Upper lobe of right lung (tissue), 1 donor: ENCODE measurements at places on chromosomes 13 and 19.

DNA sequence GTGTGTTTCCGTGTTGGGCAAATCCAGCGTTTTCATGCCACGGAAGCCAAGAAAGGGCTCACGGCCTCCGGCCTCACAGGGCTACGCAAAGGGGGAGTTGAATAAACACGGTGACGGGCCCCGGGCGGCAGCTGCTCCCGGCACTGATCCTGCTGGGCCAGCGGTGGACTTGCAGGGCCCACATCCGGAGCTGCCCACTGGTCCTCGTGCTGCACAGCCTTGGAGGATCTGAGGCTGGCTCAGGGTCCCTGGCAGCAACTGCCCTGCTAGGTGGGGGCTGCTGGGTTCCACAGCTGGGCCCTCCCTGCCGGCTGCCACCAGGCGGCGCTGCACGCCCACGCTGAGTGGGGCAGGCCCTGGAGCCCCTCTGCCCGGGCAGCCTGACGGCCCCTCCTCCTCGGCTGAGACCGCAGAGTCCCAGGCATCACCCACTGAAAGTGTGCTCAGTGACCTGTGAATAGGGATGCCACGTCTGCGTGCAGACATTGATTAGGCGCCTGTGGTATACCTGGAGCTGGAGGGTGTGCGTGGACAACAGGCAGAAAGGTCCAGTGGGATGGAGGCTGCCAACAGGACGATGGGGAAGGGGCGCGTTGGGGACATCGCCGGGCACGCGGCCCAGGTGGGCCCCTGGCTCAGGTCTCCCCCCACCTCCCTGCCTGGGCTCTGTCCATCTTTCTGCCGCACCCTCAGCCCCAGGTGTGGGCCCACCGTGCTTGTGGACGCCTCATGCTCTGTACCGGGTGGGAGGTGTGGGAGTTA is 5.3 kb upstream of the HCN2 start:
- peaks cover 10% of the 10 kb centered on the region for H3K4me1 ChIP-seq
- peak; percentile 77 for DNase-seq
- H3K27ac ChIP-seq, result no peak overlapping the region
- H3K27me3 ChIP-seq, result peaks cover 19% of the 10 kb centered on the region
- peaks cover 35% of the 10 kb centered on the region for H3K36me3 ChIP-seq
- H3K4me3 ChIP-seq, result no peak overlapping the region

- H3K27ac ChIP-seq, result peak overlapping the region; percentile 24
- H3K4me1 ChIP-seq, result no peaks in the 10 kb centered on the region
- H3K36me3 ChIP-seq, result peaks cover 7% of the 10 kb centered on the region
- DNase-seq, result no peak
- no peak overlapping the region for H3K4me3 ChIP-seq
Observed at GRCh38 chr19:4431296-4431695, 26.3 kb downstream of the UBXN6 start.

GRCh38 chr19:15595069-15595468 is 19.9 kb upstream of the CYP4F8 start:
- no peaks in the 10 kb centered on the region for H3K36me3 ChIP-seq
- H3K27ac ChIP-seq, result no peak overlapping the region
- no peak for DNase-seq
- no peaks in the 10 kb centered on the region for H3K4me1 ChIP-seq
- no peak overlapping the region for H3K4me3 ChIP-seq
- H3K27me3 ChIP-seq, result peaks cover 9% of the 10 kb centered on the region

GRCh38 chr19:872266-872951 is 12.9 kb downstream of the CFD start:
- H3K4me3 ChIP-seq, result peak overlapping the region; percentile 34
- peak overlapping the region; percentile 86 for H3K27ac ChIP-seq
- H3K4me1 ChIP-seq, result peaks cover 16% of the 10 kb centered on the region

DNA sequence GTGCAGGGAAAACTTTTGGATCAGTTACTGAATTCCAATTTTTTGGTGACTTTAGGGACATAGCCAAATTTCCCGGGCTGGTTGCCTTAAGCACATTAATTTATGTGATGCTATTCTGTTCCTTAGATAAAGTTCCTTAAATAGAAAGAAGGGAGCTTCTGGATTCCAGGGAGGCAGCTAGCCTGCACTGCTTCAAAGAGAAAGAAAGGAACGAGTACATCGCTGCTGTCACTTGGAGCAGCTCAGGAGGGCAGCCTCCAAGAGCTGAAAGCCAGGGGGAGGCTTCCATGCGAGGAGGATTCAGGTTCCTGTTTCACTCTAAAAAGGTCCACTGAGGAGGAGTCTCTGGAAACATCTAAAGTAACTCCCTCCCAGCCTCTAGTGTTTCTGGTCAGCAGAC is 55.7 kb downstream of the FAM124A start:
- H3K36me3 ChIP-seq, result no peaks in the 10 kb centered on the region
- no peak overlapping the region for H3K27ac ChIP-seq
- H3K4me1 ChIP-seq, result no peaks in the 10 kb centered on the region
- no peak for DNase-seq
- no peaks in the 10 kb centered on the region for H3K27me3 ChIP-seq
- H3K4me3 ChIP-seq, result no peak overlapping the region

GRCh38 chr19:39203372-39204341 is at the start of gene SYCN:
TSS of gene SYCN (minus strand) at chr19:39204263. CDS start at chr19:39204254, 9 bp downstream.
- no peaks in the 10 kb centered on the region for H3K4me1 ChIP-seq
- no peak within 1 kb of the TSS for H3K27ac ChIP-seq
- peaks cover 49% of the 10 kb centered on the region for H3K27me3 ChIP-seq
- peak; percentile 73 for DNase-seq

DNA sequence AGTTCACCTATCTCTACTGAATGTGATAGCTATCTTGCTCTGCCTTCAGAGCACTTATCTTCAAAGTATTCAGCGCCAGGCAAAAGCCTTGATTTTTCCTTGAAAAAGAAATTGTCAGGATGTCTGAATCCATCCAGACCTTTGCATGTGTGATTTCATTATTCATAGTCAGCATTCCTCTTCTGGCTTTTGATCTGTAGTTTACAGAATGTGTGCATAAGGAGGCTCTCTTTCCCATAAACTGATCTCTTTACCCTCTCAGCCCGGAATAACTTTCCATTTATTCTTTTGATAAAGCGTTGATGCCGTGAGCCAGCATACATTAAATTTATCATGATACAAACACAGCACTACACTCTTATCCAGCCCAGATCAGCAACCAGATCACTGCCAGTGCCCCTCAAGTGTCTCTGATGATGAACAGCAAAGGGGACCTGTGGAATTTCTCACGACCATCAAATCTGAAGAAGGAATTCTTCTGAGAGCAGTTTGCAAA is 130.8 kb downstream of the DNAJC15 start:
- H3K27me3 ChIP-seq, result peaks cover 4% of the 10 kb centered on the region
- H3K4me3 ChIP-seq, result no peak overlapping the region
- DNase-seq, result no peak
- H3K36me3 ChIP-seq, result no peaks in the 10 kb centered on the region
- H3K27ac ChIP-seq, result no peak overlapping the region
- no peaks in the 10 kb centered on the region for H3K4me1 ChIP-seq

- no peak overlapping the region for H3K27ac ChIP-seq
- H3K36me3 ChIP-seq, result no peaks in the 10 kb centered on the region
- no peak for DNase-seq
- H3K4me3 ChIP-seq, result no peak overlapping the region
- H3K27me3 ChIP-seq, result no peaks in the 10 kb centered on the region
Observed at GRCh38 chr13:23950736-23951510, 53.6 kb upstream of the C1QTNF9B start.

- peak overlapping the region; percentile 56 for H3K4me3 ChIP-seq
- peaks cover 20% of the 10 kb centered on the region for H3K4me1 ChIP-seq
- peak overlapping the region; percentile 80 for H3K27ac ChIP-seq
Observed at GRCh38 chr19:57803594-57804325, 11.0 kb downstream of the ZNF552 start.

DNA sequence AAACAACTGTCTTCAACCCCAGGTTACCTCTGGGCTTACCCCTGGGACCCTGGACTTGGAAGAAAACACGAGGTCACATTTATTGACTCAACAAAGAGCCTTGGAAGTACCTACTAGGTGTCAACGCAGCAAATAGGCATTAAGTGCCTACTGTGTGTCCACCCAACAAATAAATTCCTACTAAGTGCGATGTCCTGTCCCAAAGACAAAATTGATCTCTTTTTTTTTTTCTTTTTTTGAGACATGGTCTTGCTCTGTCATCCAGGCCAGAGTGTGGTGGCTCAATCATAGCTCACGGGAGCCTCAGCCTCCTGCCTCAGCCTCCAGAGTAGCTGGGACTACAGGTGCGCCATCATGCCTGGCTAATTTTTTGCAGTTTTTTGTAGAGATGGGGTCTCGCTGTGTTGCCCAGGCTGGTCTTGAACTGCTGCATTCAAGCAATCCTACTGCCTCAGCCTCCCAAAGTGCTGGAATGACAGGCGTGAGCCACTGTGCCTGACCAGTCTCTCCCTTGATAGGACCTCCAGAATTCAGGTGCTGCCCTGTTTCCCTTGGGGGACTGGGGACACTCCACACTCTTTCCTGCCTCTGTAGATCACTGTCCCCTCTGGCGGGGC is 589 bp upstream of the S1PR2 start:
- H3K36me3 ChIP-seq, result no peaks in the 10 kb centered on the region
- H3K4me3 ChIP-seq, result peak overlapping the region; percentile 96
- peaks cover 45% of the 10 kb centered on the region for H3K4me1 ChIP-seq
- DNase-seq, result no peak

- no peaks in the 10 kb centered on the region for H3K36me3 ChIP-seq
- H3K27ac ChIP-seq, result no peak overlapping the region
- DNase-seq, result no peak
- no peak overlapping the region for H3K4me3 ChIP-seq
- H3K27me3 ChIP-seq, result no peaks in the 10 kb centered on the region
Observed at GRCh38 chr13:27053210-27053884, 118.3 kb downstream of the USP12 start.

DNA sequence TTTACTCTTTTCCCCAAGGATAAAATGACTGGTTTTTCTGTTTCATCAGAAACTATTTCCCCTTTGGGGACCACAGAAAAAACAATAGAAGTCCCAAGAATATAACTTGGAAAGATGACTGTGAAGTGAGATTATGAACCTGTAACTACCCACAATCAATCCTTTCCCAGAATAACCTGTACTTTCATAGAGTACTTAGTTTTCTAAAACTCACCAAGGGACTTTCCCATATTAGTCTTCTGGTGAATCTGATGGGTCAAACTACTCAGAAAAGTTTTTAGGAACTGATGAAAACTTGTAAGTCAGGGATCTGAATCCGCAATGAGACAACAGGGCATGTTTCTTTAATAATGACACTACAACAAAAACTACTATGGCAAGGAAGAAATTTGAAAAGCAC is 62.6 kb downstream of the STK24 start:
- peaks cover 13% of the 10 kb centered on the region for H3K4me1 ChIP-seq
- H3K36me3 ChIP-seq, result peaks cover 6% of the 10 kb centered on the region
- DNase-seq, result no peak
- no peaks in the 10 kb centered on the region for H3K27me3 ChIP-seq
- H3K4me3 ChIP-seq, result no peak overlapping the region
- no peak overlapping the region for H3K27ac ChIP-seq

DNA sequence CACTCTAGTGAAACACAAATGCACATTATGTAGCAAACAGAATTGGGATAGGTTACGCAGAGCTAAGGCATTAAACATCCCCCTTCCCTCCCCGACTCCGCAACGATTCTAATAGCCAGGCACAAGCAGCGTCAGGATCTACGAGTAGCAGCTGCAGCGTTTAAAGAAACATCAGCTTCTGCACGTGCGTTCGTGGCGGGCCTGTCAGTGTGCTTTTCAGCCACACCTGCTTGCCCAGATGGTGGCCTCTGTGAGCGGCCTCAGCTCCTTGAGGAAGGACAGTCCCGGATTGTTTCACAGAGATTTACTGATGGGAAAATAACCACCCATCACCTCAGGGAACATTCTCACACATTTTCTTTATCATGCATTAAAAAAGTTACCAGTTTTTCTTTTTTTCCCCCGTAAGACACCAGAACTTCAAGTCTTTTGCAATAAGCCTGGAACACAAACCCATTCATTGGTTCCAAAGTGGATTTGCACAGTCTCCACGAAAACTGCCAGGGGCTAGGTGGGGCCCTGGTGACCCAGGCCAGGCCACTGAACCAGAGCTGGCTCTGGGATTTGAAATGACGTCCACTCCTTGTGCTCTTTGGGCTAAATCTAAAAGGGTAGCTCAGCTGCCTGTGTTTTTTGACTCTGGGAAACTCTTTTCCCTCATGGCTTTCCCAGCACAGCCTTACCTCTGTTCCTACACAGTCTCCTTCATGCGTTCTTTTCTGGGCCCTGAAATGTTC is 325.5 kb downstream of the KCNRG start:
- no peaks in the 10 kb centered on the region for H3K36me3 ChIP-seq
- H3K27ac ChIP-seq, result no peak overlapping the region
- DNase-seq, result no peak
- H3K4me1 ChIP-seq, result no peaks in the 10 kb centered on the region
- H3K4me3 ChIP-seq, result no peak overlapping the region

DNA sequence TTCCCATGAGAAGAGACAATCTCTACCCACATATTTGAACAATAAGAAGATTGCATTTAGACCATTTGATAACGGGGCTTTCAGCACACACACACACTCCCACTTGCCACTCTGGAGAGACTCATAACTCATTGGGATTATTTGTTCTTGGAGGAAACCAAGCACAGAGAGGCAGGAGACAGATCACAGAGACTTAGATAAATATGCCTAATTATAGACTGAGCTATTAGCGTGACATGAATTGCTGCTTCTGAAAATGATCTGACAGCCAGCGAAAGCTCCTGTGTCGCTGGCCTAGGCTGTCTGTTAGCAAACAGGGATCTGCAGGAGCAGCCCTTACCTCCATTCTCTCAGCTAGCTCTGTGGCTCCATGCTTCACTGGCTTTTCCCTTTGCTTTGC is 111.4 kb downstream of the CCNA1 start:
- no peaks in the 10 kb centered on the region for H3K27me3 ChIP-seq
- no peak overlapping the region for H3K4me3 ChIP-seq
- no peaks in the 10 kb centered on the region for H3K4me1 ChIP-seq
- DNase-seq, result no peak
- H3K36me3 ChIP-seq, result no peaks in the 10 kb centered on the region
- H3K27ac ChIP-seq, result no peak overlapping the region
